ENCODE measurements at places on chromosomes 6 and 20. TPM values are rescaled to one million over a fixed set of nuclear protein-coding genes. Genes with fewer than 3 reads are reported as not detected.

DNA sequence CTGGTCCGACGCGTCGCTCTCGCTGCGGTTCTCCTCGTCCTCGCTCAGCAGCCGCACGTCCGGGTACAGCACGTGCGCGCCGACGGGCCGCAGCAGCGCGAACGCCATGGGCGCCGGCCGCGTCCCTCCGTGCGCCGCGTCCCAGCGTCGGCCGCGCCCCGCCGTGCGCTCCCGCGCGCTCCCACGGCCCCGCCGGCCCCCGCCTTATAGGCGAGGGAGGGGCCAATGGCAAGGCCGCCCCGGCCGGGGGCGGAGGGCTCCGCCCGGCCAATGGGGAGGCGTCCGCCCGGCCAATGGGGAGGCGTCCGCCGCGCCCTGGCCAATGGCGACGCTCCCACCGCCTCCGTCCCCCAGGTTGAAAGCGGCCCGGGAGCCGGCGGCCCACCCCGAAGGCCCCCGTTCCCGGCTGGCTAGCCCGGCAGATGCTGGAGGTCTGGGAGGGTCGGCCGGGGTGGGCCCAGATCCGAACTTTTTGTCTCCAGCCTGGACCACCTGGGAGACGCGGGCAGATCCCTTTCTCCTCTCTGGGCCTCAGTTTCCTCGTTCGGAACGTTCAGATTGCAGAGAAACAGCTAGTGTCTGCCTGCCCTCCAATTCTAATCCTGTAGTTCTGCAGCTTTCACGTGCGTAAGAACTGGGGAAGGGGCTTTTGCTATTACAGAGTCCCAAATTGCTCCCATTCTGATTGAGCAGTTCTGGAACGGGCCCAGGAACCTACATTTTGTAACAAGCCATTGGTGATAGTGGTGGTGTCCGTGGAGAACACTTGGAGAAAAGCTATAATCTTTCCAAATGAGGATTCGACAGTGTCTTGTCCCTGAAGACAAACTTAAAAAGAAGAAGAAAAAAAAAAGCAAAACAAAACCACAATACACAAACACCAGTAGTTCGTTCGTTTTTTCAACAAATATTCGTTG, at the start of gene TCF15:
TSS of gene TCF15 (minus strand) at position 180 of the 917 bp plus-strand sequence. CDS start at position 108, 72 bp downstream.
- no peaks in the 10 kb centered on the region for H3K4me1 ChIP-seq
- DNase-seq = no peak
- H3K27me3 ChIP-seq = peaks cover 7% of the 10 kb centered on the region
- H3K27ac ChIP-seq = no peak within 1 kb of the TSS

DNA sequence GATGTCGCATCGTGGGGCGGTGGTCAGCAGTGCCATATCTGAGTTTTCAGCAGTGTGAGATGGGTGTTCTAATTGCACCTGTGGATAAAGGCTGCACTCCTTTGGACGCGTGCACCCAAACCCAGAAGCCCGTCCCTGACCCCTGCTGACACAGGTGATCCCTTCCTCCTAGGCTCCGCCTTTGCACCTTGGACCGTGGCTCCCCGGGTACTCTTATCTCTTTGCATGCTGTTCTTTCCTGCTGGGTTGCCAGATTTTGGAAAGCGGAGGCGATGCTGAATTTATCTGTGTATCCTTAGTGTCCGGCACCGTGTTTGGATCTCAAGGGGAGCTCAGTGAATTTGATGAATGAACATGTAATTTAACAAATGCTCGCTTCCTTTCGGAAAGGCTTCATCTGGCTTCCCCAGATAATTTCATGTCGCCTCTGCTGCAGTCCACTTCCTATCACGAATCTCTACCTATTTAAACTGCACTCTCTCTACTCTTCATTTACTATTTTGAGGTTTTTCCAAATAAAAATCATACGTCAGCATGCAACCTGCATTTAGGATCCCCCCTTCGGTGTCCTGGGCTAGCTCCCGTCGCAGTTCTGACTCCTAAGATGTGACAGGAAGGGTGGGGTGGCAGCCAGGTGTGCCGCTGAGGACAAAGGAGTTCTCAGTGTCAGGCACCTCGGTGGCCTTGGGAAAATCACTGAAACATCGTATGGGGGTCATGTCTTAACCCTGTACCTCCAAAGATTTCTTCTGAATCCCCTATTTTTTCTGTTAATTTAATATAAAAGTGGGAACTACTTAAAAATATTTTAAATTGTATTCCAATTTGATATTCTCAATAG, 753 bp upstream of the PERP start:
- H3K27ac ChIP-seq = no peak overlapping the region
- no peak for DNase-seq
- no peaks in the 10 kb centered on the region for H3K36me3 ChIP-seq
- peak overlapping the region; percentile 76 for H3K4me3 ChIP-seq

- no peaks in the 10 kb centered on the region for H3K27me3 ChIP-seq
- no peaks in the 10 kb centered on the region for H3K4me1 ChIP-seq
- no peak overlapping the region for H3K27ac ChIP-seq
- DNase-seq = no peak
- H3K36me3 ChIP-seq = no peaks in the 10 kb centered on the region
Measured at GRCh38 chr6:152271776-152272464, 365.2 kb downstream of the SYNE1 start.

DNA sequence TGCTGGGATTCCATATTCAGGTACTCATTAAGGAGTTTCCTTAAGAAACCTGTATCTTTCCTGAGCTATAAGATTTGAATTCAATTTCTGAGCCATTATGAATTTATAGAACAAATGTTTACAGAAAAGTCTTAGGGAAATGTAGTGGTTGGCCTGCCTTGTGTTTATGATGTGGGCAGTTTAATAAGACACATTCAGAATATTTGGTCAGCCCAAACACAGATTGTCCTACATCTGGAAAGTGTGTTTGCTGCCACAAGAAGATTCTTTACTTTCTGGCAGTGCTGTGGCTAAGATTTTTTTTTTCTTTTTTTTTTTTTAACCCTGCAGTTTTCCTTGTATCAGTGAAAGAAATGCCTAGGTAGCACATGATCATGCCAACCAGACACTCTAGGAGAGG, 15.2 kb downstream of the TBX18 start:
- H3K4me1 ChIP-seq = no peaks in the 10 kb centered on the region
- H3K27ac ChIP-seq = no peak overlapping the region
- no peaks in the 10 kb centered on the region for H3K27me3 ChIP-seq
- no peak overlapping the region for H3K4me3 ChIP-seq
- no peak for DNase-seq

DNA sequence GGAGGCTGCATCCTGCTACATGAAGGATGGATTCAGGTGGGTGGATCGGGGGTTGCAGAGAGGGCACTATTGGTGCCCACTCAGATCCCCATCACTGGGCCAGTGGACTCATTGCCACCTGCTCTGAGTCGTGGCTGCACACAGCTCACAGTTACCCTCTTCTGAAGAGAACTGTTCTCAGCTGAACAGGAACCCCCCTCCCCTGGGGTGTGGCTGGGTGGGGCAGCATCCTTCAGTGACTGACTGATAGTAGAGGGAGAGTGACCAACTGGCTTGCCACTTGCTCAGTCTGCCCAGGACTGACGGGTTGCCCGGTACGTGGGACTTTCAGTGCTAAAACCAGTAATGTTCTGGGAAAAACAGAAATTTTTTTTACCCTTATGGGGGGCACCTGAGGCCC, 494.0 kb upstream of the CHD6 start:
- no peak overlapping the region for H3K27ac ChIP-seq
- H3K36me3 ChIP-seq = no peaks in the 10 kb centered on the region
- no peaks in the 10 kb centered on the region for H3K27me3 ChIP-seq
- no peak for DNase-seq

GRCh38 chr20:3863317-3863716, 16.7 kb downstream of the MAVS start:
- no peak overlapping the region for H3K4me3 ChIP-seq
- H3K27me3 ChIP-seq = no peaks in the 10 kb centered on the region
- no peaks in the 10 kb centered on the region for H3K4me1 ChIP-seq
- H3K27ac ChIP-seq = no peak overlapping the region

DNA sequence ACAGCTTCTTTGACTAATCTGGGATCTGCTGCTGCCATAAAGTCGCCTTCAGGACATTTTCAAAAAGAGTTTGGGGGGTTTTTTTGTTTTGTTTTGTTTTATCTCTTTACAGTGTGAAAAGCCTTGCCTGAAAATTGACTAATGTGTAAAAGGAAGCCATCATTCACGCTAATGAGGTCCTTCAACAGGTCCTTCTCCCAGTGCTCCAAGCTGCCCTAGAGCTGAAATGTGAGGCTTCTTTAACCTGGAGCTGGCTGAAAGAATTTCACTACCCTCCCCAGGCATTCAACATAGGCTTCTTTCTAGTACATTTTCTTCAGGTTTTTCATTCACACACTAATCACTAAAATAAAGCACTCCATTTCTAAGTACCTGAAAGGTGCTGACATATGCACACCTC, 145.1 kb upstream of the PRDM1 start:
- H3K4me1 ChIP-seq = no peaks in the 10 kb centered on the region
- DNase-seq = no peak
- H3K27me3 ChIP-seq = no peaks in the 10 kb centered on the region
- no peak overlapping the region for H3K4me3 ChIP-seq
- no peaks in the 10 kb centered on the region for H3K36me3 ChIP-seq

- no peak overlapping the region for H3K4me3 ChIP-seq
- H3K4me1 ChIP-seq = no peaks in the 10 kb centered on the region
- DNase-seq = no peak
- H3K27ac ChIP-seq = no peak overlapping the region
- no peaks in the 10 kb centered on the region for H3K36me3 ChIP-seq
Measured at GRCh38 chr6:135748189-135748588, 103.3 kb upstream of the PDE7B start.

GRCh38 chr6:111590209-111590980, 15.3 kb downstream of the TRAF3IP2 start:
- no peaks in the 10 kb centered on the region for H3K36me3 ChIP-seq
- H3K4me1 ChIP-seq = no peaks in the 10 kb centered on the region
- no peak overlapping the region for H3K4me3 ChIP-seq
- no peak overlapping the region for H3K27ac ChIP-seq
- DNase-seq = no peak

DNA sequence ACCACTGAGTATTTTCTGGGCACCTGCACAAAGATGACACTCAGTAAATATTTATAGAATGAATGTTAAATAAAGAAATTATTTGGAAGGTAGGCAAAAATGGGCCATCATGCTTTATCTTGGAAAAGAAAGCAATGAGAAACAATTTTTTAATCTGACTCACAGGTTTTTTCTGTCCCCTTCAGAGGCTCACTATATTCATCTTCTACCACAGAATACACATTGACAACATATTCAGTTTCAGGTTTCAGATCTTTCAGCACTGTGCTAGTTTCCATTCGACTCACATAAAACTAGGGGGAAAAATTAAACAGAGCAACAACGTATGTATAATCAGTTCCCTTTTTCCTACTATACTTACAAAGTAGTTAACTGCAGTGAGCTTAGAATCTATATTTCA, 58.3 kb downstream of the COL12A1 start:
- no peaks in the 10 kb centered on the region for H3K27me3 ChIP-seq
- H3K27ac ChIP-seq = no peak overlapping the region
- H3K4me3 ChIP-seq = no peak overlapping the region
- H3K36me3 ChIP-seq = no peaks in the 10 kb centered on the region

DNA sequence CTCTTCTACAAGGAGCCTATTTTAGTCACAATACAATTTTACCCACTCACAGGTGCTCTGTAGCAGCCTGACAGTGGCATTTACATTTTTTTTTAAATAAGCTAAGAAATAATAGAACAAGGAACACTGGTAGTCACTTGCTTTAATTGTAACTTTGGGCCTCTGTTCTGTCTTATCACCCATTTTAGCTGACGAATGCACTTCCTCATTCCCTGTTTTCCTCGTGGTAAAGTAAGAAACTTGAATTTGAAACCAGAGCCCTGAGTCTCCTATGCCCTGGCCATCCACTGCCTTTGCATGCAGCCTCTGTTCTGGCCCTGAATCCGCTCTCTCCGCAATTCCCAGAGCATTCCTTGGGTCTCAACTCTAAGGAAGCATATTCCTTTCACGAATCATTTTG, 550.6 kb downstream of the PTPRT start:
- no peaks in the 10 kb centered on the region for H3K4me1 ChIP-seq
- no peak overlapping the region for H3K27ac ChIP-seq
- DNase-seq = no peak
- no peak overlapping the region for H3K4me3 ChIP-seq
- no peaks in the 10 kb centered on the region for H3K27me3 ChIP-seq

GRCh38 chr20:25741088-25741487, 44.4 kb upstream of the ZNF337 start:
- no peak for DNase-seq
- no peaks in the 10 kb centered on the region for H3K27me3 ChIP-seq
- no peaks in the 10 kb centered on the region for H3K4me1 ChIP-seq
- H3K27ac ChIP-seq = no peak overlapping the region
- H3K36me3 ChIP-seq = no peaks in the 10 kb centered on the region

GRCh38 chr6:3471711-3472110, 14.9 kb upstream of the SLC22A23 start:
- no peaks in the 10 kb centered on the region for H3K27me3 ChIP-seq
- DNase-seq = no peak
- no peaks in the 10 kb centered on the region for H3K4me1 ChIP-seq
- no peaks in the 10 kb centered on the region for H3K36me3 ChIP-seq

GRCh38 chr6:114611696-114612095, 268.9 kb upstream of the HS3ST5 start:
- no peaks in the 10 kb centered on the region for H3K27me3 ChIP-seq
- H3K27ac ChIP-seq = no peak overlapping the region

- H3K27ac ChIP-seq = peak within 1 kb of the TSS; percentile 69
- peak within 1 kb of the TSS; percentile 46 for H3K4me3 ChIP-seq
- H3K27me3 ChIP-seq = peaks cover 13% of the 10 kb centered on the region
- no peaks in the 10 kb centered on the region for H3K36me3 ChIP-seq
- no peak for DNase-seq
Measured at GRCh38 chr6:35496841-35497570, at the start of gene TEAD3. TEAD3 (minus strand) TSS chr6:35497079.

- no peak overlapping the region for H3K27ac ChIP-seq
- no peak overlapping the region for H3K4me3 ChIP-seq
- H3K27me3 ChIP-seq = no peaks in the 10 kb centered on the region
- H3K36me3 ChIP-seq = no peaks in the 10 kb centered on the region
- DNase-seq = no peak
- H3K4me1 ChIP-seq = no peaks in the 10 kb centered on the region
Measured at GRCh38 chr6:43843097-43843645, 73.2 kb downstream of the VEGFA start.

DNA sequence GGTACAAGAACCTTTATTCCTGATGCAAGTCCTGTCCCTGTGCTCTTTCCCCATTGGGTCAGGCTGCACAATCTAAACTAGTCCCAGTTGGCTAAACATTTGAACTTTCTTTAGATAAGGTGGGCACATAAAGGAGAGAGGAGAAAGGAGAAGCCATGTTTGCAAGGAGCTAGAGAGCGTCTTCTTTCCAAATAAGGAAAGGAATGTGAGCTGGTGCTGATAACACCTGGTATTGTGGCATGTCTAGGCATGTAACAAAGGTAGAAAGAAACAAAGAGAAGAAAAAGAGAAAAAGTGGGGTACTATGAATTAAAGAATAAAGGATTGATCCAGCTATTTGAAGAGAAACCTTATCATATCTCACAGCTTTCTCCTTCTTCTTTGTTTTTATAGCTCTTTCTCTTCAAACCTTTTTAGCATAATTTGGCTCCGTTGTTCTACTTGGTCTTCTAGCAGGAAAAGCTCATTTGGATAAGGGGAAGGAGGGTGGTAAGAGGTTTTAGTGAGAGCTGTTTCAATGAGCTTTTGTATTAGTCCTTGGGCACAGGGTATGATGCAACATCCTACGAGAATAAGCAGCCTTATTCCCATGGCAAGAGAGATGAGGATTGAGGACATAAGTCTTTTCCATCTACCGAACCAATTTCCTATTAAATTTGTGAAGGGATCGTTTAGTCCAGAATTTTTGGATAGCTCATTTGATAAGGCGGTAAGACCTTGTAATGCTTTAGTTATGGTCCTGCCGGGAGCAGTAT, 415.5 kb upstream of the MAN1A1 start:
- H3K4me3 ChIP-seq = no peak overlapping the region
- H3K4me1 ChIP-seq = no peaks in the 10 kb centered on the region
- no peaks in the 10 kb centered on the region for H3K27me3 ChIP-seq
- no peak for DNase-seq
- no peaks in the 10 kb centered on the region for H3K36me3 ChIP-seq

RFX6 gene
- not detected for total RNA-seq

TXLNB gene
- 0.17 TPM for total RNA-seq

LAMA2 gene
- 3.6 TPM for total RNA-seq
